ENCODE measurements at places on chromosomes 16 and 17.

- no peak for DNase-seq
Measured at GRCh38 chr17:77716289-77716926, 242.1 kb upstream of the TNRC6C start.

DNA sequence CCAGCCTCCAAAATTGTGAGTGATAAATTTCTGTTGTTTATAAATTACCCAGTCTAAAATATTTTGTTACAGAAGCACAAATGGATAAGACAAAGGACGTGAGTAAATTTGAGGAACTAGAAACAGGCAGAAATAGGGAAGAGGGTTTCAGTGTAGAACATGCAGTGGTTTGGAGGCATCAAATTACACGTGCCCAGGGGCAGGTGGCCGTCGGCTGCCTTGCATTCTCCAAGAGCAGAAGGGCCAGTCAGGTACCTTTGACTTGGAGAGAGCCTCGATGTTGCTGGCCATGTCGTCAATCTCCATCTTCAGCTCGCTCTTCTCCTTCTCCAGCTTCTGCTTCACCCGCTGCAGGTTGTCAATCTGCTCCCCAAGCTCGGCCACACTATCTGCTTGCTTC, 54.3 kb downstream of the MYH13 start:
- DNase-seq: no peak

GRCh38 chr17:8994319-8994718, 27.0 kb upstream of the NTN1 start:
- no peak for DNase-seq

GRCh38 chr17:74429604-74430384, 2.1 kb upstream of the GPRC5C start:
- no peak for DNase-seq

- DNase-seq: no peak
Measured at GRCh38 chr17:65042946-65043345, 13.6 kb downstream of the GNA13 start.

DNA sequence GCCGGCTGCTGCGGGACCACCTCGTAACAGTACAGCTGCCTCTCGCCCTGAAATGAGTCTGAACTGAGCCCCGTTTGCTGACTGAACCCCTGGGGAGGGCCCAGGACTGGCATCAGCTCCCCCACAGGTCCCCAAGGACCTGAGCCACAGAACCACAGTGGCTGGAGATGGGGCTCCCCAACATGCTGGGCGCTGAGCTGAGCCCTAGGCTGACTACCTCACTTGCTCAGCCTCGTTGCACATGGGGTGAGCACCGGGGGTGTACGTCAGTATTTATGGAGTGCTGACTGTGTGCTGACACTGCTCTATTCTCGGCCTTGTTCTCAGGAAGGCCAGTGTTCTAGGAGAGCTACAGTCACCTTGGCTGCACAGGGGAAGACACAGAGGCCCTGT, 6.6 kb upstream of the VASN start:
- DNase-seq: no peak

GRCh38 chr17:51010173-51010675, 110.4 kb downstream of the SPAG9 start:
- no peak for DNase-seq

GRCh38 chr17:60421273-60422161, 772 bp upstream of the CHCT1 start:
- peak; percentile 62 for DNase-seq

DNA sequence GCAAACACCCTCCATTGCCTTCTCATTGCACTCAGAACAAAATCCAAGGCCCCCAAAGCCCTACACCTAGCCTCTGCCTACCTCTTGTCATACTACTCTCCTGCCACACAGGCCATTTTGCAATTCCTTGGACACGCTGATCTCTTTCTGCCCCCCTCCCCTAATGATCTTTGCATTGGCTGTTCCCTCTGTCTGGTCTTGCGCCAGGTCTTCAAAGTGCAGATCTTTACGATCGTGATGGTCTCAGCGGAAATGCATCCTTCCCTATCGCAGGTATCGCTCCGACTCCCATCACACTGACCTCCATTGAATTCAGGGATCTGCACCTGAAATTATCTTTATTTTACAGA, 777 bp upstream of the MOSMO start:
- DNase-seq: no peak

DNA sequence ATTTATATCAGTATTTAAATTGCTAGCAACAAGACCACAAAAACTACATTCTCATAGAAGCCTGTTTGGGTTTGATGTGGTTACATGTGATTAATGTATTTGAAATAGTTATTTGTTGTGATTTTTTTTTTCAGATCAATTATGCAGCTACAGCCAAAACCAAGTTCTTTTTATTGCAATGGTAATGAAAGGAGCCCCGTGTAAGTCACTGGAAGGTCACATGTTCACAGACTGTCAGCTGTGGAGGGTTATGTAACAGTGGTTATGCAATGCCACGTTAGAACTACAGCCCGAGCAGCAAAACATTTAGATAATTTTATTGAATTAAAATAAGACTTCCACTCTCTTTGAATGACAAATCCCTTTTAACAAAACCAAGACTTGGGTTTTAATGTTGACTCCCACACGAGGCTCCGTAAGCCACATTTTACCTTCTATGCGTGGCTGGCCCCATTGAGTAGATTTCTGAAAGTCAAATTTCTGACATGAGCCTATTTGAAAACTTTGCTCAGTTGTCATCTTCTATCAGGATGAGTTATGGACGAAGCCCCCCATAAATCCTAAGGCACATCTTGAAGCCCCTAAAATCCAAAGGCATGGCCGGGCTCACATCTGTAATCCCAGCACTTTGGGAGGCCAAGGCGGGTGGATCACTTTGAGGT, 41.8 kb upstream of the SEC14L1 start:
- DNase-seq: no peak

- DNase-seq: no peak
Measured at GRCh38 chr16:73252446-73252845, 204.5 kb upstream of the ZFHX3 start.

- DNase-seq: no peak
Measured at GRCh38 chr17:28686296-28686695, 24.3 kb downstream of the SUPT6H start.

- no peak for DNase-seq
Measured at GRCh38 chr17:57106107-57106835, 21.2 kb downstream of the AKAP1 start.

- no peak for DNase-seq
Measured at GRCh38 chr17:28747051-28747691, 3.4 kb downstream of the TRAF4 start.

- no peak for DNase-seq
Measured at GRCh38 chr17:17844500-17844899, 7.7 kb upstream of the SREBF1 start.

DNA sequence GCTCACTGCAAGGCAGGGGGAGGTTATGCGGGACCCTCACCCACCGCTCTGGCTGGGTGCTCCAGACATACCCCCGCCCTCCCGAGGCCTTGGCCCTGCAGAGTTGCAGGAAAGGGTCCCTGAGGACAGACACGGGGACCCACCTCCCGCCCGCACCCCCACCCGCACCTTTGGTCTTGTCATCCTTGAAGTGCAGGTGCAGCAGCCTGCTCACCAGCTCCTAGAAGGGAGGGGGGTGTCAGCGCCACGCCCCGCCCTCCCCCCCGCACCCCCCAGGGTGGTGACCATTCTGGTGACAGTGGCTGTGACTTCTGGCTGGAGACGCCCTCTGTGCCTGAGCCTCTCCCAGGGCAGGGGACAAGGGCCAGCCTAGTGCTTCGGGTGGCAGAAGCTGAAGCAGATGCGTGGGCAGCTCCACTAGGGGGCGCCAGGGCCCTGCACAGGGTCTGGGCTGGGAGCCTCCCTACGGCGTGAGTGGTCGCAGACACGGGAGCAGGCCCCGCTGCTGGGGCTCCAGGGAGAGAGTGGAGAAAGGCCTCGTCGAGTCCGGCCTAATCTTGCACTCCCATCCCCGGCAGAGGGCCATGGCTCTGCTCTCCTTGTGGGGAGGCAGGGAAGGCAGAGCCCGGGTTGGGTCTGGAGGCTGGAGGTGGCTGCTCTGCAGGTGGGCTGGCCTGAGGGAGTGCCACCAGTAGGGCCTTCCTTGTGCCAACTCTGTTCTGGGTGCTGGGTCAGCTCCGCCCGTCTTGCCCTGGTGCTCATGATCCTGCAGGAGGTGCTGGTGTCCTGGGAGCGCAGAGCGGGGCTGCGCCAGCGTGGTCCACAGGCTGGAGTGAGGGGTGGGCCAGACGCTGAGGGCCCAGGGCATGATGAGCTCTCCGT, 2.7 kb downstream of the CENPX start:
- peak; percentile 87 for DNase-seq

DNA sequence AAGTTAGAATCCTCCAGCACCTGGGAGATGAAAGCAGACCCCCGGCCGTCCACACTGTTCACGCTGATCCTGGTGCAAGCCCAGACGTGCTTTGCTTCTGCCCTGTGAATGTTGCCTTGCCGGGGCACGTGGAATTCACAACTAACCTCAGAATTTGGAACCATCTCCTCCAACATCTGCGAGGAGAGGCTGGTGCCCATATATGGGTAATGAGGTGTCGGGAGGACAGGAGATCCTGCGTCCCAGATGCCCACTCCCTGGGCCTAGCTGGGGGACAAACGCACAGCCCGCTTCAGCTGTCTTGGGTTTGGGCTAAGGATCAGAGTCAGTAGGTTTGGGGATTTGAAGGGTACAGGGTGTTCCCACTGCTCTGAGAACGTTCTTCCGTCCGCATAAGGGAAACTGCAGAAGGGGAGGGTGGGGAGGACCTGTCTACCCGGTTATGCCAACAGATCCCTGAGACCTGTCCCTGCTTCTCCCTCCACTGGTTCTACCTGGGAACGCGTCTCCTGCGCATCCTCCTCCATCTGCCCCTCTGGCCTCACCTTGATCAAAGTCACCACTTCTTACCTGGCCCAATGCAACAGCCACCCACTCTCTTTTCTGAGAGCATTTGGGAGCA, 14.1 kb downstream of the PPL start:
- DNase-seq: no peak

DNA sequence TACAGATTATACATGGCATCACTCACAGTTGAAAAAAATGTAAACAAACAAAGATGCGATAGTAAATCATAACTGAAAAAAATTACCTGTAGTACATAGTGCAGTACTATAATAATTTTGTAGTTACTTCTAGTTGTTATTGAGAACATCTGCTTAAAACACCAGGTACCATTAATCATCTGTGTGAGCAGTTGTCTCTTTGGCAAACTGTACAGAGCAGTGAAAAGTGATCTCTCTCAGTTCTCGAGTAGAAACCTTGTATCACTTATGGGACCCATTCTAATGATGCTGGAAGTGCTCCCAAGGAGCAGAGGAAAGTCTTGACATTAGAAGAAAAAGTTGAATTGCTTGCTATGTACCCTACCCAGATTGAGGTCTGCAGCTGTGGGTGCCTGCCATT, 8.9 kb upstream of the TENT4B start:
- DNase-seq: no peak

DNA sequence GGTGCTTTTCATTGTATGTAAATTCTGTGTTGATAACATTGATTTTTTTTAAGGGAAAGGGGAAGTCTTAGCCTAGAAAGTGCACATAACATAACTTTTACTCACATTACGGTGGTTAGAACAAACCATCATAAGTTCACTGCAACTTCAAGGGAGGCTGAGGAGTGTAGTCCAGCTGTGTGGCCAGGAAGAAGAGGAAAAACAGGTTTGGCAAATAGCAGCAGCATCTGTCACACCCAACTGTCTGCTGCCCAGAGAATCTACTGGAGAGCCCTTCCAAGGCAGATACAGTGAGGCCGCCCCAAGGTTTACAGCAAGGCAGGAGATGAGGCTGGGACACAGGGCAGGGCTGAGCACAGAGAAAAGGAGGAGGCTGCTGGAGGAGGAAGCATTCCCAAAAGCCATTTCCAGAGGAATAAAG, 60.6 kb downstream of the AIPL1 start:
- no peak for DNase-seq

DNA sequence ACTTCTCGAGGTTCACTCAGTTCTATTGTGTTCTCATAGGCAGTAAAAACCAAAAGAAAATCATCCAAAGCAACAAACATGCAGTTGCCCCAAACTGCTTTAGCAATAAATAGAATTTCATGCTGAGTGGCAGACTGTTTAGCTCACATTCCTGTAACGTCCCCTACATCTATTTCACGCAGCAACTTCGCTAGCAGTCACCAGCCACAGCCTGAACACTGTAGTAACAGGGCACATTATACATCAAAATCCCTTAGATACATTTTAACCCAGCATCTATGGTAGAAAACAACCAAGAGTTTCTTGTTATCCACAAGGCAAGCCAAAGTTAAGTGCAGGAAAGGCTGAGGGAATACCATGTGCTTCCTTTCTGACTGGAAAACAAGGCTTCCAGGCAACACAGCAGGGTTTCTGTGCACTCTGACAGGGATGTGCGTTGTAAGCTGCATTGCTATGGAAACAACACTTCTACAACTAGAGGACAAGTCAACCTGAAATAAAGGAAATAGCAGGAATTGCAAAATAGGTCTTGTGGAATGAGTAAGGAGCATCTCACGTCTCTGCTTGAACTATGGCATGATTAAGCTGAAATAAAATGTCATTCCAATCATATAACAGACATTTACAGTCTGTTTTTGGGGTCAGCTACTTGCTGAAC, 55.4 kb downstream of the CFDP1 start:
- DNase-seq: no peak

DNA sequence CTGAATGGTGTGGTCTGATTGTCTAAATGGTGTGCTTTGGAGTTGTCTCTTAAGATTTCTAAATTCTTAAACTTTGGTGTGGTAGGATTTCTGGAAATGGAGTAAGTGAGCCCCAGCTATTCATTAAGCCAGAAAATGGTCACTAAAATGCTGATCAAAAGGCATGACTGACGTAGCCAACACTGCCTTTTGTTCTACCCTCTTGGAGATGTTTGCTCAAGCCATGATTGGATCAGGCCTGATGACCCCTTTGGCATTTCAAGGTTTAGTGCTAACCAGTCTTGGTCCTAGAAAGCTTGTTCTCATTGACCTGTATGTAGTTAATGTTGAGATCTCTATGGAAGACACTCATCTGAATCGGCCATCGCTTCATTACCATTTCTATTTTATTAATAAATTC, 68.0 kb downstream of the KNOP1 start:
- DNase-seq: no peak

DNA sequence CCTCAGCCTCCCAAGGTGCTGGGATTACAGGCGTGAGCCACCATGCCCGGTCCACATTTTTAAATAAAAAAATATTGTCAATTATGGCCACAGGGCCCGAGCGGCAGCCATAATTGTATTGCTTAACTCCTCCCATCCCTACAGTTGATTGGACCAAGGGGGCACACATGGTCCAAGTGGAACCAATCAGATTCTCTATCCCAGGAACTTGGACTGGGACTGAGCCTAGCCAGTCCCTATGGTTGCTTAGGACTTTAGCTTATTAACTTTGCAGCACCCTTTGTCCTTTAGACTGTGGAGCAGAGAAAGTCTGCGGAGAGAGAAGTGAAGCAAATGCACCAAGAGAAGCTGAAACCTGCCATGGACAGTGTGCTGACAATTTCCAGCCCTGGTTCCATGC, 5.5 kb upstream of the RDM1 start:
- DNase-seq: no peak

GRCh38 chr17:28746611-28747050, 2.8 kb downstream of the TRAF4 start:
- no peak for DNase-seq

Data from D721Med (cell line).